Fibroblast of skin of back (primary cell): ENCODE measurements at places on chromosomes 13 and 19.

- no peak for DNase-seq
Measured at GRCh38 chr19:5200844-5201243, 139.8 kb downstream of the PTPRS start.

DNA sequence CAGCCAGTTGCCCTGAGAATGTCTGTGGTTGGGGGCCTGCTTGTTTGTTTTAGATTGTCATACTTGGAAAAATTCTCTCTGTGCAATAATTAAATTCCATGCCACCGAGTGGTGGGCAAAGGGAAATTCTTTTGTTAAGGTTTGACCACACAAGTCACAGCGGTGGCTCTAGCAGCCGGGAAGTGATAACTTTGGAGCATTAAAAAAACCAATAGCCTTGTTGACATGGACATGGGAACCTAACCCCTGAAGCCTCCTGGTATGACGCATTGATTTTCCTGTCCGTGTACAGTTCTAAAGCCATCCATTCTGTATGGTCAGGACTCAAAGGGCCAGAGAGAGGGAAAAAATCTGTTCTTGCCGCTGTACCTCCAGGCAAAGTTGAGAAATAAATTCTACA lies 384.9 kb upstream of the ZNF507 start:
- DNase-seq: peak; percentile 49

- DNase-seq: peak; percentile 50
Measured at GRCh38 chr19:4866595-4867424, 657 bp downstream of the PLIN3 start.

- DNase-seq: peak; percentile 91
Measured at GRCh38 chr13:109818886-109819285, 32.5 kb upstream of the IRS2 start.

DNA sequence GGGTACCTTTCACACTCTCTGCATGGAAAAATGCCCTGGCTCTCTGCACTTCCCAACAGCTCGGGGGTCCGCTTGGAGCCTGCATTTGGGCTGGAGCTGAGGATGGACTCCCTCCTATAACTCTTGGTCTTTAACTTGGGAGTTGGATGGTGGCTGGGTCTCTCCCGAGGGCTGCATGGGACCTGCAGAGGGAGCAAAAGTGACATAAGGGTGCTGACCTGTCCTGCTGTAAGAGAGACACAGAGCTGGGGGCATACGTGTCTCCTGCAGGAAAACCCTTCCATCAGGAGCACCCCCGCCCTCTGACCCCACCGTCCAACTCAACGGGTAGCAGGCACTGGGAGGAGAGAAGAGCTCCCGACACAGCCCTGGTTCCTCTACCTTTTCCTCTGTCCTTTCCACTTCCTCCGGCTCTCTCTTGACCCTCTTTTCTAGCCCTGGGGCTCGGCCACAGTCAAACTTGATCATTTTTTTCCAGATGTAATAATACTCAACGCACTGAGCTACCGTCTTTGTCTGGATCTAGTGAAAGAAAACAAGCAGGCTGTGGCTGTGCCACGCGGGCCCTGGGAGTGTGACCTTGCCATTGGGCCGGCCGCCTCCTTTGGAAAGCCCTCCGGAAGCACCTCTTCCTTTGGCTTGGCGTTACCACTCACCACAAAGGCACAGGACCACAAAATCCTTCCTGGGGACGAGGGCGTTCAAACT lies 6.8 kb upstream of the NAPA start:
- DNase-seq: no peak

- no peak for DNase-seq
Measured at GRCh38 chr19:7687177-7687576, 6.5 kb downstream of the TRAPPC5 start.

DNA sequence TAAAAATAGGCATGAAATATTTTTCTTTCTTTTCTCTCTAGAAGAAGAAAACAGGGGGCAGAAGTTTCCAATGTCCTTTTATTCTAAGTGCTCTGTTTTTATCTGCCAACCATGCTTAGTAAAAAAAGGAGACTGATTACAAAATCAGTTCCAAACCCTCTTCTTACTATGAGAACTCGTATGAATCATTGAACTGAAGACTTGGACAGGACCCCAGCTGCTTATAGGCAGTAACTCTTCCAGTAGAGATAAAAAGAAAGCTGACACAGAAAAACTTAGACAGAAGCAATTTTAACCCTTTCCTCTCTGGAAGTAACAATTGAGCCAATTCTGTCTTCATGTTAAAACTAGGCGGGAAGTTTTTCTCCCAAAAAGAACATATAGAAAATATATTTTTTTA lies 24.5 kb upstream of the FREM2 start:
- peak; percentile 10 for DNase-seq

DNA sequence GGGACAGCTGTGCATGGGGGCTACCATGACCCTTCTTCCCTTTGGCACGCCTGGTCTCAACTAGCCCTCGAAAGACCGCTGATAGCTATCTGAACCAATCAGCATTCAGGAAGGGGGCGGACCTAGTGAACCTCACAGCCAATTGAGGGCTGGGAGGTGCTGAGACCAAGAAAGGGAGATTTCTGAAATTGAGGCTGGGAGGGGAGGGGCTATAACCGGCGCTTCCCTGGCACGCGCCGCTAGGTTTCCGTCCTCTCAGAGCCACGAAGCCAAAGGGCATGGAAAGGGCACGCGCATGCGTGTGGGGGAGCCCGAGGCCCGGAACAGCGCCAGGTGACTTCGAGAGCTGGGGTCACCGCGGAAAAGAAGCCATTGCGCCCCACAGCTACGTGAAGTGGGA lies 4.2 kb upstream of the PAFAH1B3 start:
- DNase-seq: no peak

DNA sequence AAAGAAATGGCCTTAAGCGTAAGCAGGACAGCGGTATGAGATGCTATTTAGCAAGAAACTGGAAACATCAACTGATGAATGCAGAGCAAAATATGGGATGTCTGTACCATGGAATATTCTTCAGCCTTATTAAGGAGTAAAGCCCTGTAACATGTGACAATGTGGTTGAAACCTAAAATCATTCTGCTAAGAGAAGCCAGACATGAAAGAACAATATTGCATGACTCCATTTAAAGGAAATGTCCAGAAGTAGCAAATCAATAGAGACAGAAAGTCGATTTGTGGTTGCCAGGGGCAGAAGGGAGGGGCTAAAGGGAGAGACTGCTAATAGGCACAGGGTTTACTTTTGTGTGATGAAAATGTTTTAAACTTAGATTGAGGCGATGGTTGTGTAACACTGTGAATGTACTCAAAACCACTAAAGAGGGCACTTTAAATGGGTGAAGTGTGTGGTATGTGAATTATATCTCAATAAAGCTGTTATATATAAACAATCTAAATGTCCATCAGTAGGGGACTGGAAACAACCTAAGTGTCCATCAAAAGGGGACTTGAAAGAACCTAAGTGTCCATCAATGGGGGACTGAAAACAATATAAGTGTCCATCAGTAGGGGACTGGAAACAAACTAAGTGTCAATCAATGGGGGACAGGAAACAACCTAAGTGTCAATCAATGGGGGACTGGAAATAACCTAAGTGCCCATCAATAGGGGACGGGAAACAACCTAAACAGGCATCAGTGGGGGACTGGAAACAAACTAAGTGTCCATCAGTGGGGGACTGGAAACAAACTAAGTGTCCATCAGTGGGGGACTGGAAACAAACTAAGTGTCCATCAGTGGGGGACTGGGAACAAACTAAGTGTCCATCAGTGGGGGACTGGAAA lies 45.4 kb downstream of the CCL25 start:
- no peak for DNase-seq

GRCh38 chr13:48723168-48723567 lies 69.4 kb downstream of the CYSLTR2 start:
- no peak for DNase-seq

DNA sequence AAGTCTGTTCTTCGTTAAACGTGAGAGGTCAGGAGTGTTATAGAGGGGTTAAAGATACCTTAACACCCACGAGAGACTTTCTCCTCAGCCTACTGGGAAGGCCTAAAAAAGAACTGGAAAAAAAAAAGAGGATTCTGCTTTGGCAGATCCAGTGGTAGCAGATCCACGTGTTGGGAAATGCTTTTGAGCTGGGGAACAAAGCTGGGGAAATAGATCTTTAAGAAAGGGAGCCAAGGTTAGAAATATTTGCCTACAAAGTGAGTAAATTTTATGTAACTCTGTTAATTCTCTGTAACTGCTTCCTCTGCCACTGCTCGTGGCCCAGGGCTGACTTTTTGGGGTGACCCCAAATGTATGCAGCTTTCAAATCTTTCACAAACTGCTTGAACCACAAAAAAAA lies 11.7 kb downstream of the RFX2 start:
- no peak for DNase-seq

GRCh38 chr13:112772539-112772909 lies 82.7 kb downstream of the ATP11A start:
- DNase-seq: no peak

DNA sequence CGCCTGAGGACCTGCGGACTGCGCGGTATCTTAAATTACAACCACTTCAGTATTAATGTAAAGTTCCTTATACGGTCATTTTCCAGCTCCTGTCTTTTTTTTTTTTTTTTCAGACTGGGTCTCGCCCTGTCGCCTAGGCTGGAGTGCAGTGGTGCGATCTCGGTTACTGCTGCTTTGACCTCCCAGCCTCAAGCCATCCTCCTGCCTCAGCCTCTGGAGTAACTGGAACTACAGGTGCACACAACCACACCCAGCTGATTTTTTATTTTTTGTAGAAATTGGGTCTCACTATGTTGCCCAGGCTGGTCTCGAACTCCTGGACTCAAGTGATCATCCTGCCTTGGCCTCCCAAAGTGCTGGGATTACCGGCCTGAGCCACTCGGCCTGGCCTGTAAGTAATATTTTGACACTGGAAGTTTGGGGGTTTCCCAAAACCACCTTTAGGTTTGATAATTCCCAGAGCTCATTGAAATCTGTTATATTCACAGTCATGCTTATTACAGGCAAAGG lies 406 bp upstream of the EID2B start:
- no peak for DNase-seq

DNA sequence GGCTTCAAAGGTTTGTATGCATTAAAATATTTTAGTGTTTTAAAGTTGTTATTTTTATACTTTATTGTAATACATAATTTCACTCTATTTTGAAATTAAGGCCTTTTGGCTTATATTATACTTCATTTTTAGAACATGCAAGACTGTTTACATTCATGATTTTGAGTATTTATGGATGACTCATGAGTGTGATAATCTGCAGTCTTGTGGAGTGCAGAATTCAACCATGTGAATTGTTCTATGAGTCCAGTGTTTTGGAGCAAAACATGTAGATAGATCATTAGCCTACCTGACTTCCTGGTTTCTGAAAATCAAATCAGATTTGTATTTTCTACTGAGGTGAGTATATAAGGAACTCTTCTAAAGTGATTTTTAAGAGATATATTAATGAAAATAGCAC lies 241.8 kb downstream of the PCCA start:
- peak; percentile 33 for DNase-seq

DNA sequence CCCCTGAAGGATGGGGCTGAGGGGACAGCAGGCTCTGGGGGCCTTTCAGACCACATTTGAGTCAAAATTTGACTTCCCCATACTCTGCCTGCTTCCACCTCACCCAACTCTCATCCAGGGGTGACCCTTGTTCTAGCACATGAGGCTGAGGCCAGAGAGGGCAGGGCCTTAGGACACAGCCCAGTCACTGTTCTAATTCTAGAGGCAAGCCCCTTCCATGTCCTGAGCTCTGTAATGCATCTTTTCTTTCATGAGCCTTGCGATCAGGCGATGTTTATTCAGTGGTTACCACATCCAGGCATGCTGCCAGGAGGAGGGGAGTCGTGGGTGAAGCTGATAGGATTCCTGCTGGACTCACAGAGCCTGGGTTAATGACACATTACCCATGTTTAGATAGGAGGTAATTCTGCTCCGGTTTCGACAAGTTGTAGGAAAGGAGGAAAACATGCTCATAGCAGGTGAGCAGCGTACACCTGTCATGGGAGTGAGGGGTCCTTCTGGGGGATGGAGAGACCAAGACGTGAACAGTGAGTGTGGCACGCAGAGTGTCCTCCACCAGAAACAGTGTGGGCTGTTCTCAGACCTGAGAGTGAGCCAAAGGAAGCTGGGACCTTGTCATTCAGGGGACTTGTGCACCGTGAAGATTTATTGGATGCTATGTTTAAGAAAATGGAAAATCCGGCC lies 9.3 kb downstream of the RPS9 start:
- DNase-seq: peak; percentile 97

GRCh38 chr13:106047859-106048258 lies 487.6 kb downstream of the EFNB2 start:
- peak; percentile 80 for DNase-seq

GRCh38 chr13:109516186-109516585 lies 270.2 kb downstream of the IRS2 start:
- DNase-seq: no peak

- DNase-seq: no peak
Measured at GRCh38 chr19:49020342-49020741, 3.5 kb upstream of the LHB start.

GRCh38 chr13:29621051-29621800 lies 25.7 kb upstream of the SLC7A1 start:
- peak; percentile 91 for DNase-seq

- no peak for DNase-seq
Measured at GRCh38 chr19:5692723-5693194, 2.7 kb downstream of the RPL36 start.

DNA sequence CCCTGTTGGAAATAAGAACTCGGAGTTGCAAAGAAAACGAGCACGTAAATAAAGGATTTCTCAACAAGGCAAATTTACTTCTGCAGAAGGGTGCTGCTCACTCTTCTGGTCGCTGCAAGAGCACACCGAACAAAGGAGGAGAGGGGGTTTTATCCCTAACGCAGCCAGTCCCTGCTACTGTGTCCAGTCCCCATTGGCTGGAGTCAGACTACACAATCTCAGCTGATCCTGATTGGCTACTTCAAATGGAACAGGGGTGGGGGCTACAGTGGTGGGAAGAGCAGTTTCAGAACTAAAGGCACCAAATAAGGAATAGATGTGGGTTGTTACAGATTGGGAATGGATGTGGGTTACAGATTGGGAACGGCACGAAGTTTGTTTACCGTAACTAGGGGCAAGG lies 63.9 kb upstream of the MCF2L start:
- DNase-seq: no peak

DNA sequence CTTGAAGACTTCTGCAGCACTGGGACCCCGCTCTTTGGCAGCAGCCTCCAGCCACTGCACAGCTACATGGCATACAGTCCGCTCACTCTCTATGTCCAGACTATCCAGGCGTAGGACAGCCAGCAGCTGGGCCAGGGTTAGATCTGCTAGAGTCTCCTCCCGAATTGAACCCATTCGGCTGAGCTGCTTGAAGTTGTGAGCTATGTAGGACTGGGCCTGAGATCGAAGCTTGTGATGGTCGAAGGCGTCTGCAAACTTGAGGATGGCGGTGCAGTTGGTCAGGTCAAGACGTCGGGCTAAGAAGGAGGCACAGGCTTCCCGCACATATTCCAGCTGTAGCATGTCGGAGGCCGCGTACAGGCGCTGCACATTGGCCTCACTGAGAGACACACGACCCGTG lies 900 bp downstream of the KBTBD7 start:
- no peak for DNase-seq
